Cerebellum (tissue), 4 donors: ENCODE measurements at places on chromosomes 5 and 9.

GRCh38 chr9:3842839-3843238 is 317.0 kb upstream of the RFX3 start:
- no peak for DNase-seq

- DNase-seq: no peak
These were observed 125.3 kb upstream of the IQGAP2 start for GRCh38 chr5:76277736-76278135.

GRCh38 chr9:101465326-101465915 is 29.8 kb upstream of the ALDOB start:
- no peak for DNase-seq

DNA sequence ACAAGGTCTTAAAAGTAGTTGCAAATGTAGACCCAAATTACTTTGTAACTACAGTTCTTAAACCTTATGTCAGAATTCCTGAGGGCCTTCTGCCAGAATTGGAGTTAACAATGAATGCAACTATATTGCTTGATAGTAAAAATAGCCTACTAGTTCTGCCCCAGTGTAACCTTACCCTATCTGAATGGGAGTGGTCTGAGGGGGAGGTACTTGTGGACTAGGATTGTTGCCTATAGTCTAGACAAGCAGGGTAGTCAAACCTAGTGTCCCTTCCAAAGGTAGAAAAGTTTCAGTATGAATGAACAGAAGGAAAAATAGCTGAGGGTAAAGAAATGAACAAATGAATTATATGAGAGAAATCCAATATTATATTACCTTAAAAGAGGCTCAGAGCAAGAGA is 242.2 kb downstream of the PJA2 start:
- no peak for DNase-seq

DNA sequence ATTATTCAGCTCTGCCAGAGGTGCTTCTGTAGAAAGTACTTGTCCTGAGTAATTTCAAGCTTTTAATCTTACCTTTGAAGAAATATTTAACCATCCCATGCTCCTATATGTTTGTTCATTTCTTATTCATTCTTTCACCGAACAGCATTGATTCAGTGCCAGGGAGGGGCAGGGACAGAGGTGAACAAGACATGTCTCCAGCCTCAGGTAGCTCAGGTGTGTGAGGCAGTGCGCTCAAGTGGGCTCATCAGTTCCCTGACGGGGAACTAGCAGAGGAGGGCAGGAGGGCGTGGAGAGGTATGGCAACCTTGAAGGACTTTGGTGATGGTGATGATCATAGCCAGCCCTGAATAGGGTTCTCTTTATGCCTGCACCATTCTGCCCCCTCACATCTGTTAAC is 25.9 kb downstream of the ERGIC1 start:
- DNase-seq: no peak

DNA sequence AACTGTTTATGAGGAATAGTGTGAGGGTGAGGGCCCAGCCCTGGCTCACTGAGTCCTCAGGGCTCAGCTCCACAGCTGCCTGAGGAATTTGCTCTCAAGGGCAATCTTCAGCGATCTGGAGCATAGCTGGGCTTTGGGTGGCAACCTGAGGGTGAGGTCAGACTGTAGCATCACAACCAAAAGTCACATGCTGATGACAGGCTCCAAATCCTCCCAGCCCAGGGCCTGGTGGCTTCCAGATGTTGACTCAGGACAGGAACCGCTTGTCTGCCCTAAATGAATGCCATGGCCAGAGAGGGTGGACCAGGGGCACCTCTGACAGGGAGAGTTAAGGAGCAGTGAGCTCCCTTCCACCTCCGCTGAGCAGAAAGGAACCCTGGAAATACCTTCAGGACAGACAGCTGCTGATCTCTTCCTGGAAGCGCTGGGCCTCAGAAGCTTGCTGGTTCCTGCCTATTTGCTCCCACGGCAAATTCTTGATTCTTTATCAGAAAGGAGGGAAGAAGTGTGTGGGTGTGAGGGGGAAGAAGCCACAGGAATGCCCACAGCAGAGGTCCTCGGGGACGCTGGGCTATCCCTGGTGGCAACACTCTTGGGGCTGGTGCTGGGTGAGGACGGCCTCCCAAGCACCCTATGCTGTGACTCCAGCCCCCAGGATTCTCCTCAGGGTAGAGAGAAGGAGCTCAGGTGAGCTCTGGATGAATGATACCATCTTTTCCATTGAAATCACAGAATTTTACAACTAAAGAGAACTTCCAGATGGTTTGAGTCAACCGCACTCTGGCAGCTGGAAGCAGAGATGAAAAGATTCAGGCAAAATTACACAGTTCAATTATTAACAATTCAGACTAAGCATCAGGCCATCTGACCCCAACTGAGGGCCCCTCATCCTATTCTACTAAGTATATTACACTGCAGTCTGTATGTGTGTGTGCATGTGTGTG is 13.8 kb upstream of the CTSL start:
- no peak for DNase-seq

DNA sequence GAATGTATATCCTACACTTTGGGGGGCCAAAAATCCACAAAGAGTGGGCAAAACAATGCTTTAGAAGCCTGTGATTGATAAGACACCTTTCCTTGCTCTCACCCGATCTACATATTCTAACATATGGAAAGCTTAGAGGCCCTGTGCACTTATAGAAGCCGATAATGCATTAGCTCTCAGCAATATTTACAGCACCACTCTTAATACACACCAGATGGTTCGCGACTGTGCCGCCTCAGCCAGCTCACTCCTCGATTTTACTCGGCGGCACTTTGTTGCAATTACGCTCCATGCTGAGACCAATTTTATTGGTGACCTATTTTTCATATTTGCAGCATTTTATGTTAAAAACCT is 18.8 kb downstream of the NR2F1 start:
- no peak for DNase-seq
